ENCODE measurements at places on chromosomes 3 and 15.

DNA sequence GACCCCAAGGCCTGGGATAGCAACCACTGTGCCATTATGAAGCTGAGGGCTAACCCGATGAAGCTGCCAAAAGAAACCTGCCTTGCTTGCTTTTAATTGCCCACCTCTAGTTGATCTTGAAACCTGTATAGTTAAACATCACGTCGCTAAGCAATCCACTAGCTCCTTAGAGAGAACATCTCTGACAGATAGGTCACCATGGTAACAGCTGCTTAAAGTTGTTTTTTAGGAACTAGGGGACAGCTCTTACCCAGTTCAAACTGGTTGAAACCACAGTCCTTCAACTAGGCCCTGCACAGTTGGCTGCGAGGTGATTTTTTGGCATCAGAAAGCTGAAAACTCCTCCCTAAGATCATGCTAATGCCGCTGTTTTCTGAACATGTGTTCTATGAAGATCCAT is 135.7 kb downstream of the EBLN2 start:
- no peak for DNase-seq

DNA sequence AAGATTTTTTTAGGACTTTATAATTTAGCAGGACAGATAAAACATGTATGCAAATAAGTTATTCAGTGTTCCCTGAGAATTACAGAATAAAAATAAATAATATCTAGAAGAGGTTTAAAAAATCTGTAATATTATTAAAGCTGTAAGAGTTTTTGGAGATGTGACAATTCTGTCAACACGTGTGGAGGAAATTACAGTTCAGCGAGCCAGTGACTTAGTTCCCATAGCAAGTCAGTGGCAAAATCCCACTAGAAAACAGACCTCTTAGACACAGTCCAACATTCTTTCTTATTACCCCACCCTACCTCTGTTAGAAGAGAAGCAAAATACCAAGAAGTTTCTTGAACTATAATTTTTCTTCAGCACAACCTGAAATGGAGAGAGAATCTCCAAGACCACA is 16.2 kb upstream of the DENND6A start:
- no peak for DNase-seq

DNA sequence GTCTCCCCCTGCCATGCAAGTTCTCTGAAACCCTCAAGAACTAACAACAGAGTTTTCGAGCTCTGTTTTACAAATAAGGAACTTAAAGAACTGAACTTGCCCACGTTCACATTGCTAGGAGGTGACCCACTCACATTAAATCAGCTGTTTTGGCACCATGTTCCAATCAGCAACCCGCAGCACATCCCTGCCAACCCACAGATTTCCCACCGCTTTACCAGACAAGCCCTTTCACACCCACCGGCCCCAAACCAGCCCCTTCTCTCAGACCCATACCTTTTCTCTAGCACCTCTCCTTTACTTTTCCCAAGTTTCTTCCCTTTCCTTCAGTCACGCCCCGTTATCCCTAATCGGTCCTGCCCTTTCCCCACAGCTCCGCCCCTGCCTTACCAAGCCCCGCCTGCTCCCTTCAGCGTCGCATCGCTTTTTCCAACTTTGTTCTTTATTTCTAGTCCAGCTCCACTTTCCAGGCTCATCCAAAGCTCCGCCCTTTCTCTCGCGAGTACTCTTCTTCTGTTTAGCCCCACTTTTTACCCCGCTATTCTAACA is 804 bp upstream of the BRPF1 start:
- DNase-seq = no peak

DNA sequence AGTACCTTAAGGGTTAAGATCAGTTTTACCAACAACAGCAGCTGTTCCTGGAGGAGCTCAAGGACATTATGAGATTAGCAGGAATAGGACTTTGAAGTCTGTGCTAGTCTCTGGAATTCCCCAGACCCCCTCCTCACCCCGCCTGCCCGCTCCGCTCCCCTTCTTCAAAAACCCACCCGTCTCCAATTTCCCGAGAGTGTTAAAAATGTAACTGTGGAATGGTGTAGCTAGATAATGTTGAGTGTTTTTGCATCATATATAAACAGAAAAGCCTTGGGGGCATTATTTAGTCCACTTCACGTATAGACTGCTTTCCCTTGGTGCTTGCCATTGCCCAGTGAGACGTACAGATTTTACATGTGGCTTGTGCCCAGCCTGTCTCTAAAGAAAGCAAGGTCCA is 65.0 kb upstream of the SEMA6D start:
- no peak for DNase-seq

GRCh38 chr15:52086011-52086786 is 26.4 kb downstream of the BCL2L10 start:
- no peak for DNase-seq

DNA sequence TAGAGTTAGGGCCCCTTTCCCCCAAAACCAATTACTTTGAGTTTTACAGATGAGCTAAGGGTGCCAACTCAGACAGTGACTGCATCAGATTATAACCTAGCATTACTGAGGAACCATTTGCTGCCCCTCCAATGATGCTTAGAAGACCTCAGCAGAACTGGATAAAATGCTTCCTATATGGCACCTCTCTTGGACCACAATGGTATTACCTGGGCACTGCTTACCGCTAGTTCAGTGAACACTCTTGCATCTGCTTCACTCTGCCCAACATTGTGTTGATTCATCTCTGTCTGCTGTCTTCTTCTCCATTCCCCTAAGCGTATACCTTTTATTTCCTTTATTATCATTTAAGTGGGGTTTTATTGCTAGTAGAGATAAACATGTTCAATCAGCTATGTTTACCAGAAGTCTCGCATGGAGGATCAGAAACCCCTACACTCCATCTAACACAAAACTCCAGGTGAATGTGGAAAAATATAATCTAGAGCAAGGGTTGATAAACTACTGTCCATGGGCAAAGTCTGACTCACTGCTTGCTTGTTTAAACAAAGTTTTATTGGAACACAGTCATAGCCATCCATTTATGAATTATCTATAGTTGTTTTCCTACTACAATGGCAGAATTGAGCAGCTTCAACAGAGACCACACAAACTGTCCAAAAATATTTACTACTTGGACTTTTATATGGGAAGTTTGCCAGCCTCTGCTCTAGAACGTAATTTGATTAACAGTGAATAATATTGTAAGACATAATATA is 100.2 kb upstream of the PTX3 start:
- no peak for DNase-seq

DNA sequence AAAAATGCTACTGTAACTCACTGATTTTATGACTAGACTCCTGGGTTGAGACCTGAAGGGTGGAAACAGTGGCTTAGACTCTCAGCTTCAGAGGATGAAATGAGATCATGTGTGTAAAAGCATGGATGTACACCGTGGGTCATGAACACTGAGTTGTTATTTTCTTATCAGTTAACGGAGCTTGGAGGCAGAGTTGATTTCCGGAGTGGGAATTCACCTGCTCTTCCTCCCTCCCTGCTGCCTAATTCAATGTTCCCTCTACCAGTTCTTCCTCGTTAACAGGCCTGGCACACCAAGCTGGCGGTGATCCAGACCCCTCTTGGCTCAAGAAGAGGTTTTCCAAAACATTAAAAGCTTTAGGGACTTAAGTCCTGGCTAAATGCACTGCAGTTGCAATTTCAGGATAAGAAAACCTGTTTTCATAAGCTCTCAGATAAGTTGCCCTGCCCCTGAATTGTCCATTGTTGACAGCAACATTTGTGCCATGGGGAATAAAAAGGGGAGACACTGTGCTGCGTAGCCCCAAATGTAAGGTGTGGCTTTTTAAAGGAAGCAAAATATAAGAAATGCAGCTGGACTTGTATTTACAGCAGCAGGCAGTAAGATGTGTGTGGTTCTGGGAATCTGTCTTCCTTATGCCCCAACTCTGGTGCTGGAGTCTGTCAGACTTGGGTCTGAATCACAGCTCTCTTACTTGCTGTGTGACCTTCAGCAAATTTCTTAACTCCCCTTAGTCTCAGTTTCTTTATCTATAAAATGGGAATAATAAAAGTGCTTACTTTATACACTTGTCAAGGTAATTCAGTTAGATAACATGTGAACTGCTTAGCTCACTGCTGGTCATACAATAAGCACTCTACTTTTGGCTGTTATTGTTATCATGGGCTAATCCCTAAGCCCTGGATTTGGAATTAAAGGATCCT is 9.9 kb downstream of the PDIA5 start:
- DNase-seq = no peak

DNA sequence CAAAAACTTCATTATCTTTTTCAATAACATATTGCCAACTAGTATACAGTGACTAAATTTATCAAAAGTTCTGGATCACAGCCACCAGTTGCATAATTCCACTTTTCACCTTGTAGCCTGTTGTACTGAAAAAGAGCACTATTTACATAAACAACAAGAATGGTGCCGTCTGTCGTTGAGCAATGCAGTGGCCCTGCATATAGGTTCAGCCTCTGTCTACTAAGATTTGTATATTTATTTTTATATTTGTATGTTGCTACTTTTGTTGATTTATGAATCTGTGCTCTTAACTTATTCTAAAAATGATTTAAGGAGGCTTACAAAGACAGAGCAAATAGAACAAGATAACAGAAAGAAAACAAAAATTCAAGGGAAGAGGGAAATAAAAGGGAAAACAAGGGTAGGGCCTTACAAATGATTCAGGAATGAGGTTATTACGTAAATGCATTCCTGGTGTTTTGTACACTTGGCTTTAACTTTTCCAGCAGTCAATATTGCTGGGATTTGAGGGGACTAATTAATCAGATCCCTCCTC is 257.6 kb upstream of the STT3B start:
- no peak for DNase-seq

- no peak for DNase-seq
These were observed at the start of gene ADIPOQ for GRCh38 chr3:186842426-186843038. ADIPOQ (plus strand) TSS chr3:186842710; CDS start chr3:186853059, 10,349 bp downstream.

GRCh38 chr3:195666-196065 is 897 bp upstream of the CHL1 start:
- no peak for DNase-seq
